Upper lobe of left lung (tissue), 6 donors: ENCODE measurements at places on chromosomes 1 and 21.

GRCh38 chr1:21702780-21703179 lies 33.6 kb upstream of the RAP1GAP start:
- DNase-seq, result no peak

DNA sequence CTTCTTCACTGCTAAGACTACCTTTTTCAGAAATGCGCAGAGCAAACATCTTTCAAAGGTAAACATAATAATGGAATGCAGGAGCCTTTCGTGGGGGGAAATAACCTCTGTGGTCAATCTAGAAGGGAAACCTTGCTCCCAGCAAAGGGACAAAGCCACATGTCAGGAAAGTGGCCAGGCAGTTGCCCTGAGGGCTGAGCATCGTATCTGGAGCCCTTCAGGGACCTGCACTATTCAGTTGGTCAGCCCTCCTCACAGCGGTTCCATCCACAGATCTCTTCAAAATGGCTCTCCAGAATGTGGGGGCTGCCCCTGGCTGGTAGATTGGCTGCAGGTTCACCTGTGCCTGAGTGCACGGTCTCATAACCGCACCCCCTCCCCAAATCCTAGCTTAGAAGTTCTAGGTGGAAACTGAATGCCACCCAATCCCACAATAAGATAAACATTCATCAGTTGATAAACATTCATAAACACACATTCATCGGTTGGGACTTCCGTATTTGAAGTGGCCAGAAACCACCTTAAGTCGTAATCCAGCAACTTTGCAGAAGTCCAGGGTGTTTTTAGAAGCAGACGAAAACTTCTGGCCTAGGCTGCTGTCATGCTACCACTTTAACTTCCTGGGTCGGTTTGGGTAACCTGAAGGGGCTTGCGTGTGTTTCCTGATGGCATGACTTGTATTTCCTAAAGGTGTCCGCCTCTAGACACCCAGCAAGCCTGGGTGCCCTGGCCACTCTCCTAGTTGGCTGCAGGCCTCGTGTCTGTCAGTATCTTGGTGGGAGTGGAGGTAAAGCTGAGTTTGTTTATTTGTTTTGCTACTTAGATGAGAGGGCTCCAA lies 50.5 kb downstream of the RASSF5 start:
- peak; percentile 69 for DNase-seq

DNA sequence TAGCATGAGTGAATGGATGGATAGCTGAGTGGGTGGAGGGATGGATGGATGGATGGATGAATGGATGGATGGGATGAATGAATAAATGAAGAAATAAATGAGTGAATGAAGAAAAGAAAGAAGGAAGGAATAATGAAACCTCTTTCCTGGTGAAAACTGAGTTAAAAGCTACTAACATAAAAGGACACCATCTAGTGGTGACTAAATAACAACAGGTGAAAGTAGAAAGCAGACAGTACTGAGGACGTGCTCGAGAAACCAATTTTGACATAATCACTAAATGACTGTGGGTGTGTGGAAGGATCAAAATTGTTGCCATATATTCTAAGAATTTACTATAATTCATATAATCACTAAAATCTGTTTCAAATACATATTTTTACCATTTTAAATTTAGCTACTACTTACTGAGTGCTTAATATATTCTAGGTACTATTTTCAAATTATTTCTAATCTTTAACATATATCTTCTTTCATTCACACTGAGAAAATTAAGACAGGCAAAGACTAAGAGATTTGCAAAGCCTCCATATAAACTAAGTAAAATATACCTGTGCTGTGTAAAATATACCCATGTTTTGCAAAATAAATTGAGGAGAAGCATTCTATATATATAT lies 522.9 kb downstream of the LRRIQ3 start:
- DNase-seq, result no peak

DNA sequence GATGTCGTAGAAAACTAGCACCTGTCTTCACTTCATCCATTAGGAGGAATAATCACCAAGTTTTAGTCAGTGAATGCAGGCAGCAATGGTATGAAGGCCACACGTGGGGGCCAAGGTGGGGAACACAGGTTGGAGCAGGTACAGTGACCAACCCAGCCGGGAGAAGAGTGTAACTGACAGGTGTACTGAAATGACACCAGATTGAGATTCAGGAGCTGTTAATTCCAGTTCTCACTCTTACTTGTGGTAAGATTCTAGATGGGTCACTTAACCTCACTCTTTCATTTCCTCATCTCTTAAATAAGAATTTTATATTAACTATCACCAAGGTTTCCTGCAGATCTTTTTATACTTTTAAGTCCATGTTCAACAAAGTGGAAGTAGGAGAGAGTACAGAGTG lies 206.2 kb upstream of the PTBP2 start:
- no peak for DNase-seq

DNA sequence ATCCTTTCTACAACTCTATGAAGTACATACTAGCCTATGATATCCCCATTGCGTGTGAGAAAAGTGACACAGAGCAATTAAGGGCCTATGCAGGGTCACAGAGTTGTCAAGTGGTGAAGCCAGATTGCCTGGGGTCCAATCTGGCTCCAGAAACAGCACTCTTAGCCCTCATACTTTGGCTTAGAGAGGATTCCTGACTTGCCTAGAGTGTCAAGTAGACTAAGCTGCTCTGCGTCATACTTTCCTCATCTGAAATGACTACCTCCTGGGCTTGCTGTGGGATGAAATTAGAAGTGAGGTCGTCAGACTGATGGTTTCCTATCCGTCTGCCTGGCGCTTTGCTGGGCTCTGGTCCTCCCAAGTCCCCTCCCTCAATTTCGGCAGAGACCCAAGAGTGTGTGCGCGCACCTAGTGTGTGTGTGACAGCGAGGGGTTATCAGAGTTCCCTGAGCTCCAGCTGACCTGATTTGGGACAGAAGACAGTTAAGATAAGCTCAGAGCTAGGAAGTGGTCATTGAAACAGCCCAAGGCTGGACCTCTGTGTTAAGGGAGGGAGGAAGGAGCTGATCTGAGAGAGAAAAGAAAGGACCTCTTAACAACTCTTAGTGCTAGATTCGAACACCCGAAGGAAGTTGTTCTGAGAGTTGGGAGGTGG lies 5.4 kb upstream of the NUAK2 start:
- no peak for DNase-seq

- no peak for DNase-seq
Observed at GRCh38 chr1:151001602-151002001, 5.1 kb downstream of the MINDY1 start.

DNA sequence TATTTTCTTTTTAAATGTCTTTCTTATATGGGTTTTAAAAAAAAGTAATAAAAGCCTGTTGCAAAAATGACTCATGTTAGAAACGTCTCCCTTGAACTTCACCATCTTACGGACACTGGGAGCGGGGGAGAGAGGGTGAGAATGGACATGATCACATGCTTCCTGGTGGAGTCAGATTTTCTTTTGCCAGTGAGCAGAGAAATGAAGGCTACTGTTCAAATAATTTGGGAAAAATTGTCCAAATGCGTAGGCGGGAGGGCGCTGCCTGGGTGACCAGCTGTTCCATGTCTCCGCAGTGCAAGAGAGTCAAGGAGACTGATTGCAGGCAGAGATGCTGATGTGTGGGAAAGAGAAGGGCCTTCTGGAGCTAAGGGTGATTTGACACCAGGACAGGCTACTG lies 23.1 kb downstream of the EIF2D start:
- DNase-seq, result no peak

DNA sequence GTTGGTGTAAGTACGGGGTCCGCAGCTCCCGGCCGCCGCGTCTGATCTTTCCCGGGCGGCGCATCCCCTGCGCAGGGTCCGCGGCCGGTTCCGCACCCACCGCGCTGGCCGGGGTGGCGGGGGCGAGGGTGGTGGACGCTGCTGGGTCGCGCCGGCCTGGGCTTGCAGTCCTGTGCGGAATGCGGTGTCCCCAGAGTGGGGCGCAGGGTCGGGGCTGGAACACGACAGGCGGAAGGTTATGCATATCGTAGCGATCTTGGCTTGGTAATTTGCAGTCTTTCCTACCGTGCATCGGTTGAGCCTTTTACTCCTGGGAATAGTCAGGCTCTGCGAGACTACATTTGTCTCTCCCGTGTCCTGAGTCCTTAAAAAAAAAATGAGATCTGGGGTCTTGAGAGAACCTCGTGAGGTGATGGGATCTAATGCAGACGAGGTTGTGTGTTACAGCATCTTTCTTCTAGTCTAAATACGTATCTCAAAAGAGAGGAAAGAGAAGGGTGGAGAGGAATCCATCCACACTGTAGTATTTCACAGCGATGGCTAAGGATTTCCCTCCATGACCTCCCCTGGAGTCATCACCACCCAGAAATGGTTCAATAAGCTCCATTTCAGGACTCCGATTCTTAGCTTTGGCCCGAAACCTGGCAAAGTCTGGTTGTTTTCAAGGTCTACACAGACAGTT lies 572 bp downstream of the ATP1B1 start:
- DNase-seq, result no peak

DNA sequence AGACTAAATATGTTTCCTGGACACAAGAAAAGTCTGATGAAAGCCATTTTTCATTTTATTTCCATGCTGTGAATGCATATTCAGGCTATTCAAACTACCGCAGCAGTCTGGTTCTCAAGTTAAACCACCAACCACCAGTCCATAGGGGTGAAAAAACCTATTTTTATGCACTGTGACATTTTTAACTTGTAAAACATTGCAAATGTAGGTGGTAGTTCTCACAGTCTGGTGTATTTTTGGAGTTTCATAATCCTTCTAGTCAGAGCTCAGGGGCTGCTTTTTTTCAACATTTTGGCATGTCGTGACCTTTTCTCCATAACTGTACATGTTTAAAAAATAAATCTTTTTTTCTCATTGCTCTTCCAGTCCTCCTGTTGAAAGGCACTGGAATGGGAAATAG lies 907.6 kb upstream of the ADGRL2 start:
- no peak for DNase-seq
